ENCODE measurements at places on chromosomes 3 and 15.
A peak's percentile ranks its signal among the peaks of the same experiment; 100 is the strongest.

DNA sequence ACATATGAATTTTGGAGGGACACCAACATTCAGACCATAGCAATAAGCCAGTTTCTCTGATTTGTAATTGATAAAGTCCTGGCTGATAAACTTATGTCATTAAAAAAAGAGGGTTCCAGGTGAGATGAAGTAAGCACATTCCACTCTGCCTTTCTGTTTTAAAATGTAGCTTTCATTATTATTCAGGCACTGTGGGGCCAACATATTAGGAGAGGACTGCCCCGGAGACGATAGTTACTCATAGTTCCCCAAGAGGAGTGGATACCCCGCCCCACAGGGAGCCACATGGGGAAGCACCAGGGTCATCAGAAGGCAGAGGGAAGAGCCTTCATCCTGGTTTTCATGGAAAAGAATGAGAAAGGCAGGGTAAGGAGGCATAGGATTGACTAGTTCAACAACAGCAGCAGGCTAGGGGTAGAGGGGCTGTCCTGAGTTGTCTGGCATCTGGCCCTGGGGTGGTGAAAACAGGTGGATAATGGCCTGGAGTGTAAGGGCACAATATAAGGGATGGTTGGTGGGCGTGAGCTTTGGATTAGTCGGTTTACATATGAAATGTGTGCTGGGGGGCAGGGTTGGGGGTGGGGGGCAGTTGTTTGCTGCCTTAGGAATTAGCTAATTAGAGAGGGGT is 78.7 kb upstream of the PROK2 start:
- DNase-seq = no peak

DNA sequence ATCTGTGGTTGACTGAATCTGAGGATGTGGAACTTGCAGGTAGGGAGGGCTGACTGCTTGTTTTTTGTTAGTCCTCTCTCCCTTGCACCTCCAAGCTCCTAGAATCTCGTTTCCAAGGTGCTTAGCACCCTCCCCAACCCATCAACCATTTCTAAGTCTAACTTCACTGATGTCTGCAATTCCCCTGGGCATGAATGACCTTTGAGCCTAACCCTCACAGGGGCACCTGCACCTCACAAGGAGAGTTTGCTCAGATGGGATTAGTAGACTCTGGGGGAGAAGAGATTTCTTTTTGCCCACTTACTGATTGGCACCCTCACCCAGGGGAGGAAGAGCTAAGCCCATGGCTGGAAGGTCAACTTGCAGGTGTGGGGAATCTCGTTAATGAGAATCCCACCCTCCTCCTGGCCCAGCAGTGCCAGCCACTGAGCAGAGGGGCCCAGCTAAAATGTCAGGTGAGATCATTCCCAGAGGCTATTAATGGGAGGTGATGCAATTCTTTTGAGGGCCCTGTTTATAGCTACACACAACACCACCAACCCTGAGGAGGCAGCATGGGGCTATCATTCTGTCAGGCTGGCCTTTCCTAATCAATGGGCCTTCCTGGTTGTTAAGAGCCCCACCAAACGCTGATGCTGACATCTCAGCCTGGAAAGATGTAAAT is 81.6 kb upstream of the HERC1 start:
- DNase-seq = no peak

- DNase-seq = no peak
Observed at GRCh38 chr3:52385157-52385556, 59.7 kb downstream of the SEMA3G start.

DNA sequence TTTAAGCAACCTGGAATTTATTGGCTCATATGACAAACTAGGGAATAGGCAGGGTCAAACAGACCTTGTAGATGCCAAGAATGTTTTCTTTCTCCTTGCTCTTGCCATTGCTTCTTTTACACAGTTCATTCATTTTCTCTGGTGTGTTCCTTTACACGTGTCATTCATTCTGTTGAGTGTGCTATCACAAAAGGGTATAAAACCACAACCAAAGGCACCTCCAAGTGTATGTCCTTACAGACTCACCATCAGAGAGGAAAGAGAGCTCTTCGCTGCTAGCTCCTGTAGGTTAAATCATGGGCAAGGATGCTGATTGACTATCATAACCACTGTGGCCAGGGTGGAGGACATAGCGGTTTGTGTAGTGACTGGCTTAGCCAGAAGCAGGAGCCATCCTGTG is 19.2 kb upstream of the FRMD4B start:
- no peak for DNase-seq

DNA sequence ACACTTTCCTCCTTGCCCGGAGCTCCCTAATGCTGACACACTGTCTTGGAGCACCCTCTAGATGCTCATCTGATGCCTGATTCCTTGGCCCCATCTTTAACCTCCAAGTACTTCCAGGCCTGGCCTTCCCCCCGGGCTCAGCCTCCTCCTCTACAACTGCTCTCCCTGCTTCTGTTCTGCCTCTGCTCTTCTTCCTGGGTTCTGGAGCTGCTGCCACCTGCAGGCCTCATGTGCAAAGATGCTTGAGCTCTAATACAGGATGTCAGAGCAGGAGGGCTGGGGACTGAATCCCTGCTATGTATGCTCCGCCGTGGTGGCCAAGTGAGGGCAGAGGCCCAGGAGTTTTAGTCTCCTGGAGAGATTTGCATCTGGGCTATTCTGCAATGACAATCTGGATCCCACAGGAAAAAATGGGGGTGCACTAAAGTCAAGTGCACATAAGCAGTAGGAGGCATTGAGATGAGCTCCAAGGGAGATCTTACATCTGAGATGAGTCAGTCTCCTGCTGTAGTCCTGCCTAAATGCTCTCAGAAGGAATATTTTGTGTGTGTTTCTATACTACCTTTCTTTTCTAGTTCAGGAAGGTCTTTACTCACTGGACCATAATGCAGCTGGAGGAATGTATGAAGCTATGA is 296.3 kb downstream of the UACA start:
- DNase-seq = no peak

DNA sequence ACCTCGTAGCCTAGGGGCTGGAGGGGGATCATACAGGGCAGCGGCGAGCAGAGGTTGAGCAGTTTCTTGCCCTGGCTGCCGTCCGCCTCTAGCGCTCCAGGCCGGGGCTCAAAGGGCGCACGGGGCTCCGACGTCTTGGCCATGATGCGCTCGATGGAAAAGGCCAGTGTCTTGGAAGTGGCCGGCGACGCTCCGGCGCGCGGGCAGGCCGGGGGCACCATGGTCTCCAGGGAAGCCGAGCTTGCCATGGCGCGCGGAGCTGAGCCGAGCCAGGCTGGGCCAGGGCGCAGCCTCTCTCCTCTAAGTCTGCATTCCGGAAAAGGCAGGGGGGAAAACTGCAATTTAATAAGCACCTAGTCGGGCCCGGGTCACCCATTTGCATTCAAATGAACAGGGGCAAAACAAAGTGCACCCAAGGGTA is 719 bp downstream of the FEZF2 start:
- no peak for DNase-seq

DNA sequence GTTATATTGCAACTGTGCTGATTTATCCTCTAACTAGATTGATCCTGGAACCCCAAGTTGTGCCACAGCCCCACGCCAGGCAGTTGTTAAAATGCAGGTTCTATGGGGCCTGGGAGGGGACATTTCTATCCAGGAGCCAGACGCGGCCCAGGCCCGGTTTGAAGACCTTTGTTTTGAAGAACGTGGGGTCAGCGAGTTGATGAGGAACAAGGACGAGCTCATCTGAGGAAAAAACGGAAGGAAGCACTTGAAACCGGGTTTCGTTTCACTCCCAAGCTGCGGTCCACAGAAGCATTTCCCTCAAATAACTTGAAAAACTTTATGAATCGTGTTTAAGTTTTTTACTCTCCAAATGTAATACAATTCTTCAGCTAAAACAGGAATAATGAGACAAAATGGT is 76.4 kb downstream of the CHSY1 start:
- no peak for DNase-seq

GRCh38 chr15:101499863-101500713 is 10.6 kb upstream of the PCSK6 start:
- DNase-seq = no peak

DNA sequence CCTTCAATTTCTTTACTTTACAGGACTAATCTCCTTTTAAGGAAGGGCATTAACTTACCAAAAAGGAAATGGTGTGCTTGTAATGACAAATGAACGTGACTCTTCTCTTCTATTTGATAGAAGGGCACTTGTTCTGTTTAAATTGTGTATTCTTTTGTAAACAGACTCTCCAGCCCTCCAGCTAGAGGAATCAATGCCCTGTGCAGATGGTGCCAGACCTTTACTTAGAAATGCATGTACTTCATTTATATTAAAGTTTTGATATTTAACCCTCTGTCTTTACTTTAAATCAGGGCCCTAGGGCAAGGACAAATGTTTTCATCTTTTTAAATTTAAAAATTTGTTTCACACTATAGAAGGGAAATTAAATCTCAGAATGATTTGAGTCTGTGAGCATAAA is 355.1 kb downstream of the GBE1 start:
- DNase-seq = no peak

DNA sequence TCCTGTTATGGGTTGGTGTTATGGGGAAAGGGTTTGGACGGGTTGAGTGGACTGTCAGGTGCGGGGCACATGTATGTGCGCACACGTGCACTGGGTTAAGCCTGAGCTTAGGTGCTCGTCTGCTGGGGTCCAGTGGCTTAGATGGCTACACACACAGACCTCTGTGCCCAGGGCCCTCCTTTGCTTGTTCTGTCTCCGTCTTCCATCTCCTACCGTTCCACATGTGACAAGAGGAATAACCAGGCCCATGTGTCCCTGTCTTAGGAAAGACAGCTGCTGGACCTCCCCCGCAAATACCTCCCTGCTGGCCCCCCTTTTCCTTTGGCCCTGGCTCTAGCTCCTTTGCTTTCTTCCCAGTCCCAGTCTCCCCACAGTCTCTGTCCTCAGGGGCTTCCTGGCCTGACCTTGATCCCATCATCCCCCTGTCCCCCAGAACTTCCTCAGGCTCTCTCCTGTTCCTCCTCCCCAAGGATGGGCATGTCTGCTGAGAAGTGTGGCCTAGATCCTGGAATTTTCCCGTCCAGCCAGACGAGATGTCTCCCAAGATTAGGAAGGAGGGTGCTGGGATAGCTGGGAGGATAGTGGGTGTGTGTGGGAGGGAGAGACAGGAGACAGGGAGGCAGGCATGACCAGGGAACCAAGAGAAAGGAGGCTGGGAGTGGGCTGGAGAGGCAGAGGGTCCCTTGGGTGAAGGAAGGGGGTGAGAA is 797 bp upstream of the THPO start:
- no peak for DNase-seq

- peak; percentile 18 for DNase-seq
Observed at GRCh38 chr15:72229076-72229946, 1.7 kb downstream of the PKM start.

DNA sequence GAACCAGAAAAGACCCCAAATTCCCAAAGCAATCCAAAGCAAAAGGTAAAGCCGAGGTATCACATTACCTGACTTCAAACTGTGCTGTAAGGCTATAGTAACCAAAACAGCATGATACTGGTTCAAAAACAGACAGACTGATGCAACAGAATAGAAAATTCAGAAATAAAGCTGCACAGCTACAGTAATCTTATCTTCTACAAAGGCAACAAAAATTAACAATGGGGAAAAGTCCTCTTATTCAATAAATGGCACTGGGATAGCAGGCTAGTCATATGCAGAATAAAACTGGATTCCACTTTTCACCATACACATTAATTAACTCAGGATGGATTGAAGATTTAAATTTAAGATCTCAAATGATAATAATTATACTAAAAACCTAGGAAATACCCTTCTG is 392.6 kb upstream of the CBLB start:
- no peak for DNase-seq

GRCh38 chr15:69505956-69506556 is 53.4 kb downstream of the RPLP1 start:
- no peak for DNase-seq

DNA sequence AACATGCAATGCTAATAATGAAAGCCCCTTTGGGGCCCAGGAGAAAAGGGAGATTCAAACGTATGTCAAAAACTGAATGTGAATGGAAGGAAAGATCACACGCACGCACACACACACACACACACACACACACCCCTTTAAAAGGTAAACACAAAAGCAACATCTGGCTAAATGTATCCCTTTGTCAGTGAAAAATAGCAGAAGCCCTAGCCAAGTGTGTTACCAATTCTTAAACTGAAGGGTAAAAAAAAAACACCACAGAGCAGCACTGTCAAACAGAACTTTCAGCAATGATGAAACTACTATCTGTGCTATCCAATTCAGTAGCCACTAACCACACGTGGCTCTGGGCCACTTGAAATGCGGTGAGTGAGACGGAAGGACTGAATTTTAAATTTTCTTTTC is 4.9 kb downstream of the RFTN1 start:
- DNase-seq = no peak

- no peak for DNase-seq
Observed at GRCh38 chr15:66101715-66102395, 151.7 kb downstream of the MEGF11 start.

- DNase-seq = no peak
Observed at GRCh38 chr3:151227266-151227806, 24.3 kb upstream of the GPR171 start.

DNA sequence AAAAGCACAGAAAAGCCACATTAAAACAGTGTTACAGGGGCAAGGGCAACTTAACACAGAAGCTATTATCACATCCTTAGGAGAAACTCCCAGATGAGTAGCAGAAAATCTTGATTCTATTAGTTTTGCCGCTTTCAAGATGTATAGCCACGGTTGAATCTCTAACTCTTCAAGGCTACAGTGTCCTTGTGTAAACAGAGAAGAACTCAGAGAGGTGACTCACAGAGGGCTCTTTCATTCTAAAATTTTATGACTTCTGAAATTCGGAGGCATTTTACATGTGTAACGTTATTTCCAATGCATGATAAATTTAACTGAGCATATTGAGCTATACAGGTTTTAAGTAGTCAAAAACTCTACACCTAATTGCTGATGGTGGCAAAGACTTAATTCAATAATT is 846.6 kb downstream of the GBE1 start:
- no peak for DNase-seq

DNA sequence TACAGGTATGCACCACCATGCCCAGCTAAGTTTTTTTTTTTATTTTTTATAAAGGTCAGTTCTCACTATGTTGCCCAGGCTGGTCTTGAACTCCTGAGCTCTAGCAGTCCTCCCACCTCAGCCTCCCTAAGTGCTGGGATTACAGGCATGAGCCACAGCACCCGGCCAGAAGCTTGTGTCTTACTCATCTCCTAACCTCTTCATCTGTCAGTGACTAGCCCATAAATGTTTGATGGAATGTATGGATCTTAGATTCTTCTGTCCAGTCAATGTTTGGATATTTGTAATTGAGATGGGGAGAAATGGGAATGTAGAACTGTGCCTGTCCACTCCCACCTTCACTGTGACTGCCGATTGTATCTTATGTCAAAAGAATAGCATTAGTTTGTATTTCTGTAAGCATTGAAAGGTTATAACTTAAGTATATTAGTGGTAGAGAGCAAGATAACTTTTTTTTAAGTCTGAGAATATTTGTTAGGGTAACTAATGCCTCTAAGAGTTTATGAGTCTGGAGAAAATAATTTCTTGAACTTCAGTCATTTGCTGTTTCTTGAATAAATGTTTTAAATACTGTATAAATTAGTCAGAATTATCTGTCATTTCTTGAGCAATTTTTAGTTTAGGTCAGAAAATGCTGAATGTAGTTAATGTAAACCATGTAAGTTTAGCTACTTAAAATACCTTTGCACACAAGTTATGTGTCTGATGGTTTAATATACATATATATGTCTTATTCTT is 215.3 kb upstream of the CGNL1 start:
- no peak for DNase-seq

- DNase-seq = no peak
Observed at GRCh38 chr3:130755666-130756065, 9.0 kb upstream of the PIK3R4 start.

GRCh38 chr3:44892689-44893088 is 18.3 kb downstream of the TGM4 start:
- DNase-seq = no peak

- no peak for DNase-seq
Observed at GRCh38 chr3:150248116-150248887, 159.8 kb upstream of the TSC22D2 start.

- DNase-seq = no peak
Observed at GRCh38 chr3:134368751-134369105, 5.5 kb downstream of the AMOTL2 start.
